ENCODE measurements at places on chromosomes 6 and 20.

GRCh38 chr6:155340464-155341129 is 26.3 kb upstream of the TFB1M start:
- DNase-seq = no peak

DNA sequence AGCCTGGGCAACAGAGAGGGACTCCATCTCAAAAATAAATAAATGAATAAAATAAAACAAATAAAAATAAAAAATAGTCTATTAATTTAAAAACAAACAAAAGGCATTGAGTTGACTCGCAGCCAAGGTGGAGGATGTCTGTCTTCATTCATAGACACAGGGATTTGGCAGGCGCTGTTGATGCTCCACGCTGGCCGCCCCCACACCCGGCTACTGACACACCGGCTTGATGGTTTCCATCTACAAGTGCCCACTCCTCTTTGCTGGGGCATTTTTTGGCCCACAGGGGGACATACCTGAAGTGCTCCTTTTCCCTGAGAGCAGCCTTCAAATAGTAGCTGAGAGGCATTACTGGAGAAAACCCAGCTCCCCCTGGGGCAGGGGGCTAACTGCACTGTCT is 178.3 kb upstream of the RALGAPA2 start:
- DNase-seq = no peak

- no peak for DNase-seq
Observed at GRCh38 chr6:20182926-20183521, 29.2 kb downstream of the MBOAT1 start.

DNA sequence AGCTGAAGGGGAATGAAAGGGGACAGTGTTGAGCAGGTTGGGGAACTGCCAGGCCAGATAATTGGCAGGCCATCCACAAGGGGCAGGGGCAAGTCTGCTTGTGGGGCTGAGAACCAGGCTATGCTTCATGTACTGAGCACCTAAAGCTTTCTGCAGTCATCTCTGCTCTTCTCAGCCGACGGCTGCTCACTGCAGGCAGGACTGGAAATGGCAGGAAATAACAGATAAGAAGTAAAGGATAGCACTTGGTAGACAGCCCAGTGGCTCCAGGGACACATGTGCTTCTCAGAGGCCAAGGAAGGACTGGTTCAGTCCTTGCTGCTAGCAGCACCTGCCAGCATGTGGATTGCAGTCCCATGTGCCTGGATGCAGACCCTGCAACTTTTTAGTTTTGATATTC is 89.8 kb downstream of the CD164 start:
- no peak for DNase-seq

DNA sequence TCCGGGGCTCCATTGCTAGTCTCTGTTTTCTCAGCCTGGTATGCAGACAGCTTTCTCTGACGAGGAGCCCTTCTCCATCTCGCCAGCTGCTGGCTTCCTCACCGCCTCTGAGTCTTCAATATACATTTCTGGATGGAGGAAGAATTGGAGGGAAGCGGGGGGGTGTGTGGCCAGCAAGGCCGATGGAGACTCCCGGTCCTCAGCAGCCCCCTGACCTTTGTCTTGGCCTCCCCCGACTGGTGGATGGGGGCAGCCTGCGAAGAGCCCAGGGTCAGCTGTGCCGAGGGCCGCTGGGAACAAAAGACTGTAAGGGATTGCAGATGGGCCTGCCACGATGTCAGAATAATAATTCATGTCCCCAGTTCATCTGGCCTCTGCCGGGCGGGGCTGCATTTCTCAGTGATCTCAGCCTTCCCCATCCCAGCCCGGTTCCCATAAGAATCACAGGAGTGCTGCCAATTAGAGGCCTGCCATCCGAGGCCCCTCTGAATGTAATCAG is 54.3 kb upstream of the STX16 start:
- no peak for DNase-seq

DNA sequence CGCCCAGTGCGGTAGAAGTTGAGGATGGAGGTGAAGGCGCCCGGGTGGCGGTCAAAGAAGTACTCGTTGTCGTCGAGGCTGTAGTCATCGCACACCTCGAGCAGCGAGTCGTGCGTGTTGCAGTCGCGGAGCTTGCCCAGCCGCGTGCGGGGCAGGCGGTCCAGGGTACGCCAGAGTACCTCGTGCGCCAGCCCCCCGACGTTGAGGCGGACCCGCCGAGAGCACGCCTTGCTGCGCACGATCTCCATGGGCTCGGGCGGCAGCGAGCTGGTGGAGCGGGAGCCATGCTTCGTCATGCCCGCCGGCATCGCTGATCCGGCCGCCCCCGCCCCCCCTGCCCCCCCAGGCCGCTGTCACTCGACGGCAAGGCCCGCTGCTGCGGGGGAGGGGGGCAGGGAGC is 295 bp downstream of the KCNB1 start:
- DNase-seq = no peak

DNA sequence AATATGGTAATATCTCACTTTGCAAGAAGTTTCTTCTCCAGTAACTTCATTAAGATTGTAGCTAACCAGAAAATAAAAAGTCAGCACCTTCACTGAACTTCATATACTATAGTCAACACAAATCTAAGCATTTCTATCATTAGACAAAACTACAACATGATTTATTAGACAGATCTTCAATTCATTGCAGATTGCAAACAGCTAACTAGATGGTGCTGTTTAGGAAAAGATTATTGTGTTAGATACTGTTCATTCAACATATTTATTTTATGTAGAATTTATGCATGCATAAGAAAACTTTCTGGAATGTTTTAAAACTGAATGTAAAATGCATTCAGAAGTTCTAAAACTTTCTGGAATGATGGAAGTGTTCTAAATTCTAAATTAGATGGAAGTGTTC is 442.1 kb downstream of the HTR1B start:
- no peak for DNase-seq

GRCh38 chr20:11929947-11930346 is 12.3 kb downstream of the BTBD3 start:
- DNase-seq = no peak

- DNase-seq = no peak
Observed at GRCh38 chr6:37062424-37062823, 57.0 kb downstream of the FGD2 start.

GRCh38 chr6:13183415-13184088 is 144.8 kb downstream of the TBC1D7 start:
- DNase-seq = no peak

GRCh38 chr6:154565331-154565730 is 54.8 kb upstream of the CNKSR3 start:
- no peak for DNase-seq

- DNase-seq = no peak
Observed at GRCh38 chr6:42915732-42916131, at the start of gene PTCRA. PTCRA (plus strand) TSS chr6:42916053; CDS start chr6:42916070, 17 bp downstream.

DNA sequence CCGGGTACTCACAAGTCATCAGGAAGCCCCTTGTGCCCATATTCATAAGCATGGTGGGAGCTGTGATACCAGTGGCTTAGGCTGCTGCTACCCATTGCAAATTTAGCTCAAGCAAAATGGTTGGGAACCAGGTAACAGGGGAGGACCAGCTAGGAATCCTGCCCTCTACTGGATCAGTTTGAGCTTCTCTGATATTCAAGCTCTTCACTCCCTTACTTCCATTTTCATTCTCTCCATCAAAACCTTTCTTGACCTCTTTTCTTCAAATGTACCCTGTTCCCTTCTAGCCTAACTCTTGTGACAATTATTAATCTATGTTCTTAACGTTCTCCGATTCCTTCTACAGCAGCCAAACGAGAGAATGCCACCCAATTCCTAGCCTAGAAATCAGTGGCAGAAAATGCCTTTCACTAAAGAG is 9.7 kb downstream of the NOL7 start:
- no peak for DNase-seq

DNA sequence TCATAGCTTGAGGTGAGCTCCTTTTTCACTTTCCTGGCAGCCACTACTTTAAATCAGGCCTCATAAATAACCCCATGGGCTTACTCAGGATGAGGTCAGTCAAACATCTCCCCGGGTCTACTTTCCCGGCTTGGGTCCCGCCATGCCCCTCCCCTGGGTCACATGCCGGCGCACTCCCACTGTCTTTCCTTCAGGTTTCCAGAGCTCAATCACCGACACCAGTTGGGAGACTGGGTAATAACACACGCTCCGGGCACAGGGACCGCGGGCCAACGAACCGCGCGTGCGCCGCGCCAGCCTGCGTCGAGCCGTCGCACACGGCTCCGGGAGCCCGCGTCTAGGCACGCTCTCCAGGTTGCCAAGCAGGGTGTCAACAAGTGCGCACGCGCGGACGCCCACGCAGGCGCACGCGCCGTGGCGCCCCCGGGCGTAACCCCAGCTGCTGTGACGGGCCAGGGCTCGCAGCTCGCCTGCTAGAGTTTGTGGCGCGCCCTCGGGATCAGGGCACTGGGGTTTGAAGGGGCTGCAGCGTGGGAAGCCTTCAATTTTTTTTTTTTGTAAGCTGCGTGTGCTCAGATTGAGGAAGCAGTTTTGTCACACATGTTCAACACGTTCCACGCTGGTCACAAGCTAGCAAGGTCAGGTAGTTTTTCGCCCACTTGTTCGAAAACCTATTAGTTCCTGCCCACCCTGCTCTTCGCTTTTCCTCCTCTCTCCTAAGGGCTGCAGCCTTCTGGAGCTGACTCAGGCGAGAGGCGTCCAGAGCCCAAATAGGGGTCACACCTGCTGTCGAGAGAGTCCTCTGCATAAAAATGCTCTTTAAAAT is 31.8 kb downstream of the TFAP2B start:
- no peak for DNase-seq

GRCh38 chr20:1505361-1505760 is 14.1 kb upstream of the SIRPB2 start:
- DNase-seq = no peak

GRCh38 chr20:51639206-51639832 is 96.8 kb upstream of the NFATC2 start:
- no peak for DNase-seq

DNA sequence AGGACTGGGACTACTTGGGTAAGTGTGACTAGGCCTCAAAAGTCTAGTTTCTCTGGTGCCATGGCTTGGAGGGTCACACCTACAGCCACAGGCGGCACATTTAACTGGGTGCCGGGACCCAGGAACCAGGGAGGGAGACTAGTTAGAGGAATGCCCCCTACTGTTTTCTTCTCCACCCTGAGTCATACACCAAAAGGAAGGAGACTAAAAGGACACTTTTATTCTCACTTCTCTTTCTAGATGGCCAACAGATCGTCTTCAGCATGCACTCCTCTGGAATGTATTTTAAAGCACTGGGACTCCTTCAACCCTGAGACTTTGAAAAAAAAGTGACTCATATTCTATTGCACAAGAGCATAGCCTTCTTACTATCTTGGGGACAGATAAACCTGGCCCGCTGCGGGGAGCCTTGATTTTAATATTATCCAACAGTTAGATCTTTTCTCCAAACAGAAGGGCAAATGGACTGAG is 33.4 kb downstream of the PLN start:
- DNase-seq = no peak

GRCh38 chr6:167919349-167919748 is 78.1 kb upstream of the KIF25 start:
- no peak for DNase-seq

DNA sequence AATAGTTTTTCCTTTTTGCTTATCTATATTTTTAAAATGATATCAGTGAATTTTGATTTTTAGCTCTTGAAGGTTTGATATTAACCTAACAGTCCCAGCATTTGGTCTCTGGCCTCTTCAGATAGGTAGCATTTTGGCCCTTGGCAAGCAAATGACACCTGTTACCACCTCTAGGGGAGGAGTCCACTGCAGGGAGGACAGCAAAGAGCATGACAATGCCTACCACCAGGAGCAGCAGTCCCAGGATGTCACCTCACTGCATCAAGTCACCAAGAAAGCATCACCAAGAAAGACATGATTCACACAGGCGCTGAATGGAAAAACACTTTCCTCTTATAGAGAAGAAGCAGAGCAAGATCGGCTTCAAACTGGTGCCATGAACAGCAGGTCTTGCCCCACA is 224.3 kb downstream of the UBE3D start:
- no peak for DNase-seq

DNA sequence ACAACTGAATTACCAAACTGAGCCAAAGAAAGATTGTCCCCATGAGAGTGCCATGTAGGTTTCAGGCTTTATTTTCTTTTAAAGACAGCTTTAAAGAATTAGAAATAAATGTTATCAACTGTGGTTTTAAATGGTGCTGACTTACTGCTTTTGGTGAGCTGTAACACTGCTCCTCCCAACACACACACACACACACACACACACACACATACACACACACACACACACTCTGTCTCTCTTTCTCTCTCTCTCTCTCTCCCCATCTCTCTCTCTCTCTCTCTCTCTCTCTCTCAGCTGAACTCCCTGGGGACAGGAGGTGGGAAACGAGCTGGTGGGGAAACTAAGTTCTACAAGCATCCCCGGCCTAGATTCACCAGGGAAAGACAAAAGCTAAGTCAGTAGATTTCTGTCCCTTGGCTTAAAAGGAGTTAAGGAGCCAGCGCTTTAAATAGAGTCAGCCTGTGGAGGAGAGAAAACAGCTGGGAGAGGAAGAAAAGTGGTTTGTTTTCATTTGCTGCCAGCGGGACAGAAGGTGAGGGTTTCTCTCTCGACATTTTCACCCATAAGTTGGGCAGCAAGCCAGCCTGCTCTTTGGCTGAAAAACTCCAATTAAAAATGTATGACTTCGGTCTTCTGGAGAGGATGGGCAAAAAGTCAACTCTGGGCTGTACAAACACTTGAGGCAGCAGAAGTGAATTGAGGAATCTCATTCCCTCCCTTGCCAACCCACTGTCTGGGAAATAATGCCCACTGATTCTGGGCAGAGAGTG is 27.4 kb downstream of the CBLN4 start:
- DNase-seq = no peak

- no peak for DNase-seq
Observed at GRCh38 chr6:134740473-134741199, 209.3 kb downstream of the ALDH8A1 start.

DNA sequence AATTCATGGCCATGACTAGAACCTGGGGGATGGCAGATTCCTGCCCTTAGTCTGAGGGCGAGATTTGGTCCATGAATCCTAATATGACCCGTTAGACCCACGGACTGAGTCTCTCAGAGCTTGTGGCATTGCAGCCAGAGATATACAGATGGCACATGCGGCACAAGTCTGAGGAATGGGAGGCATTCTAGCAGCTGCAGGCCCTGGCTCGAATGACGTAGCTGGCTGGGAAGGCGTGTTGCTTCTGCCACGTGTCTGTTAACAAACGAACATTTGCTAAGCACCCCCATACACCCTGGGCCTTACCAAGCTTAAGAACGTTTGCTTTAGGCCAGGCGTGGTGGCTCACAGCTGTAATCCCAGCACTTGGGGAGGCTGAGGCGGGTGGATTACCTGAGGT is 68.0 kb downstream of the CD164 start:
- DNase-seq = no peak

DNA sequence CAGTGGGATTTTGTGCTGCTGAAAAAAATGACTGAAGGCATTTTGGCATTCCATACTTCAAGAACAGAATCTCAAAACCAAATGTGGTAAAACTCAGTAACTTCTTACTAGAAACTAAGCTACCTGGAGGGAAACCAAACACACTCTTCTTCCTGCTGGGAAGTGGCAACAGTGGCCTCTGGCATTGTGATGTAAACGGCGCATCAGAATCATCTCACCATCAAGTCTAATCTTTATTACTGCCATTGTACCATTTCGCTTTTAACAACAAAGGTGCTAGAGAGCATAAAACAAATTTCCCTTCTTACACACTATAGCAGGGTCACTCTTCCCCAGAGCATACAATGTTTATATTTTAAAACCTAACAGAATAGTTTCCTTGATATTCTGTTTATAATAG is 101.6 kb upstream of the CEP162 start:
- no peak for DNase-seq
